ENCODE measurements at places on chromosomes 13 and 19.
A peak's percentile ranks its signal among the peaks of the same experiment; 100 is the strongest.

DNA sequence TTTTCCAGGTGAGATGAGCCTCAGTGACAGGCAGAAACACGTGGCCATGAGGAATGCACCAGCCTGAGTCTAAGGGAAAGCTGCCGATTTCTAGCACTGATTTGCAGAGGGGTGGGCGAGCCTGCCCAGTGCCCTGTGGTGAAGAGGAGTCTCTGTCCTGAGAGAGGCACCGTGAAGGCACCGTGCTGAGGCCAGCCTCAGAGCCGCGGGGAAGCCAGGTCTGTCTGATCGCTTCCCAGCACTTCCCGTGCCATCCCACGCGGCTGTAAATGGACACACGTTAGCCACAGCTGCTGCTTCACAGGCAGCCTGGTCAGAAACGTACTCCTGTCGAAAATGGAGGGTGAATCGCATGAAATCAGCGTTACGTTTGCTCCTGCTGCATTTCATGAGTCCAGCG, 79.8 kb downstream of the ATP11A start:
- DNase-seq, result no peak

DNA sequence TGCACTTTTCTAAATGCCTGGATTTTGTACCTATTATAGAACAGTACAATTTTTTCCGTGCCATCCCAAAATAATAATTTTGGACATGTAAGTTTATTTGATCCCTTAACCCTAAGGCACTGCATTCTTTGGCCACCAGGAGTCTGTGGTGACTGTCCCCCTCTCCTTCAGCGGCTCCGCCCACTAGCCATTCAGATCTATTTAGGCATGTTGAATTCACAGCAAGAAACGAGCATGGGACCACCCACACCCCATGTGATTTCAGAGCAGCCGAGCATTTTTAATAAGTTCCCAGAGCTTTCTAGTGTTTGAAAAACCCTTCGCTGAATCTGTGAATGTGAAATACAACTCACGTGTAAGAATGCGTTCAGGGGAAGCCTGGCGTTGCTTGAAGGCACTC, 567.5 kb downstream of the MYO16 start:
- DNase-seq, result no peak

DNA sequence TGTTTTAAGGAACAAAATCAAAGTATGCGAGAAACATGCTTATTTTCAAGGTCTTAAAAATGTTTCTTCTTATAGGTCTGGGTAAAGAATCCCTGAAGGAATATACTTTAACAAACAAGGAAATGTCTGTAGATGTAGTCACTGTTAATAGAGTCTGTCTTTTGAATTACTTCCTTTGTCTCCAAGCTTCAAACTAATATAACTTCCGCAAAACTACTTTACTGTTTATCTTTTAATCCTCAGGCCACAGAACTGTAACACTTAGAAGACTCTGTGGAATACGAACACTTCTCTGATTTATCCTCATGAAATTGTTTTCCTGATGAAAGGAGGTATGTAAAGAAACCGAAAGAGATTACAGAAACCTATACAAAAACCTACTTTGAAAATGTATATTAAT, 316.0 kb downstream of the PCDH9 start:
- no peak for DNase-seq

DNA sequence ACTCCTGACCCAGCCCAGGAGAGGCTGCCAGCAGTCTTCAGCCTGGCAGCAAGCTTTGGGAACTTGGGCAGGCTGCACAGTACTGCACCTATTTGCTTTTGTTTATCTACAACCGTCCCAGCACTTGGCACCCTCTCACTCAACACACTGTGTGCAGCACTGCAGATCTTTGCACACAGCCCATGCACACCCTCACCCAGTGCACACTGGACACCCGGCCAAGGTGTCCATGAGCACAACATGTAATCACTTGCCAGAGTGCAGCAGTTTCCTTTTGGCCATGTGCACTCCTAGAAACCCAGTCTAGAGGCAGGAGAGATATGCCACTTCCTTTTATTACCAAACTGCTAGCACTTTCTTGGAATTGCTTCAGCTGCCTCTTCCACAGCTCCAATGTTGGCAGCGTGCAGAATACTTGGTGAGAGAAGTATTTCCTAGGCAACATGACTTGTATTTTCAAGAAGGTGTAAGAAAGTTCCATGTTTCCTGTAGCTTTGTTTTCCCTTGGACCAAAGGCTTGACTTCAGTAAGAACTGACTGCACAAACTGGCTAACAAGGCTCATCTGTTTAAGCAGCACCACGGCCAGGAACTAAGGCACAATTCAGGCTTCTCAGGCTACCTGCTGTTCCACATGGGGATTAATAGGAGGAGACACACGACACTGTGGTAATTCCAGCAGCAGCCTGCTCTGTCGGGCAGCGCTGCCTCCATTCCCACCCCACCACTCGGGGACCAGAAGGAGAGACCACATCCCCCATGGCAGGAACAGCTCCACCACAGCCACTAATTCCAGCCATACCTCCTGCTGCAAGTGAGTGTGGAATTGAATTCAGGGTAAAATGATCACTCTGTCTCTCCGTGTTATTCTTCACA, 15.3 kb downstream of the ATP7B start:
- no peak for DNase-seq

DNA sequence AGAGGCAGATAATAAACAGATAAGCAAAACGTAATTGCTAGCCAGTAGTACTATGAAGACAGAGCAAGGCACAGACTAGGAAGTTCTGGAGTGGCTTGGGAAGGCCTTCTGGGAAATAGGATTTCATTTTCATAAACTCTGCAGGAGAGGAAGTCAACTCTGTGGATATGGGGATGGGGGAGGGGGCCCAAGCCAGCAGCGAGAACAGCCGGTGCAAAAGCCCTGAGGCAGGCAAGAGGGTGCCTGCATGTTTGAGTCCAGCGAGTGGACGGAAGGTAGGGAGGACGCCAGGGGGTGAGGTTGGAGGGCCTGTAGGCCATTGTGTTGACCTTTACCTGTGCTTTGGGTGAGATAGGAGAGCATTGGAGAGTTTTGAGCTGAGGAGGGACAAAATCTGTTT, 9.0 kb upstream of the ASF1B start:
- DNase-seq, result no peak

DNA sequence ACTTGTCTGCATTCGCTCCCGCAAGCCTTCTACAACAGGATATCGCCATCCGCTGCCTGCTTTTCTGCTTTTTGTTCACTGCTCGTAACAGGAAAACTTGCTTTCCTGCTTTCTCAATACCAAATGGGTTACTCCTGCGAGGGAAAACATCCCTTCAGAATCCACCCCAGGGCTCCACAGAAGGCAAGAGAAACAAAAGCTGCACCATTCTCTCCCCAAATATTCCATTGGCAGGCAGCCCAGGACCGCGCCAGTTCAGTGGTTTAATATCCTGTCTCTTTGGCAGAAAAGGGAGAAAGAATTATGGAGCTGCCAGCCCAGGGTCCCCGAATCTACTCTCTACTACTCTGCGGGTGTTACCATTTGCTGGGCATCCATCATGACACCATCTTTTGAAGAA, 84.7 kb upstream of the DOCK9 start:
- DNase-seq, result peak; percentile 27

- DNase-seq, result no peak
These were observed 7.0 kb downstream of the NUMBL start for GRCh38 chr19:40683437-40683836.

DNA sequence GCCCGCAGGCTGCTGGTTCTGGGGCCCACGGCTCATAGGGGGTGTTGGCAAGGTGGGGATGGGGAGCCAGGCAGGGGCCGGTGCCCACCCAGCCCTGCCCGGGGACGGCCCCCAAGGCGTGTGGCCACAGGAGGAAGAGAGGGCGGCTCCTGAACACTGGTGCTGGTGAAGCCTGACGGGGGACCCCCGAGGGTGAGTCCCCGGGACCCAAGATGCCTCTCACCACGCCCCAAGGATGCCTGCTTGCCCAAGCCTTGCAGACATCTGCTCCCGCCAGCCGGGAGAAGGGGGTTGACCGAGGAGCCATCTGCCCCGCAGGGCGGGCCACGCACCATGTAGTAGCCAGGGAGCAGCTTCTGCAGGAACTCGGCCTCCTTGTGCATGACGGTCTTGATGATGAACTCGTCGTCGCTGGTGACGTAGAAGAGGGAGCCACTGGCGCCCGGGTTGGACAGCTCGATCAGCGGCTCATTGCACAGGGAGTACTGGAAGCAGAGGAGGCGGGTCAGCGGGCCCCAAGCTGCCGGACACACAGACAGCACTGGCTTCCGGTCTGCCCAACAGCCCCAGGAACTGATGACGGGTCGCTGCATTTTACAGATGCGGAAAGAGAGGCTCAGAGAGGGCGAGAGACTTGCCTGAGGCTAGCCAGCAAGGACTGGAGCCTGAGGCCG, 29.6 kb upstream of the CACTIN start:
- DNase-seq, result no peak

- DNase-seq, result no peak
These were observed 277.7 kb upstream of the ZNF507 start for GRCh38 chr19:32067685-32068084.

DNA sequence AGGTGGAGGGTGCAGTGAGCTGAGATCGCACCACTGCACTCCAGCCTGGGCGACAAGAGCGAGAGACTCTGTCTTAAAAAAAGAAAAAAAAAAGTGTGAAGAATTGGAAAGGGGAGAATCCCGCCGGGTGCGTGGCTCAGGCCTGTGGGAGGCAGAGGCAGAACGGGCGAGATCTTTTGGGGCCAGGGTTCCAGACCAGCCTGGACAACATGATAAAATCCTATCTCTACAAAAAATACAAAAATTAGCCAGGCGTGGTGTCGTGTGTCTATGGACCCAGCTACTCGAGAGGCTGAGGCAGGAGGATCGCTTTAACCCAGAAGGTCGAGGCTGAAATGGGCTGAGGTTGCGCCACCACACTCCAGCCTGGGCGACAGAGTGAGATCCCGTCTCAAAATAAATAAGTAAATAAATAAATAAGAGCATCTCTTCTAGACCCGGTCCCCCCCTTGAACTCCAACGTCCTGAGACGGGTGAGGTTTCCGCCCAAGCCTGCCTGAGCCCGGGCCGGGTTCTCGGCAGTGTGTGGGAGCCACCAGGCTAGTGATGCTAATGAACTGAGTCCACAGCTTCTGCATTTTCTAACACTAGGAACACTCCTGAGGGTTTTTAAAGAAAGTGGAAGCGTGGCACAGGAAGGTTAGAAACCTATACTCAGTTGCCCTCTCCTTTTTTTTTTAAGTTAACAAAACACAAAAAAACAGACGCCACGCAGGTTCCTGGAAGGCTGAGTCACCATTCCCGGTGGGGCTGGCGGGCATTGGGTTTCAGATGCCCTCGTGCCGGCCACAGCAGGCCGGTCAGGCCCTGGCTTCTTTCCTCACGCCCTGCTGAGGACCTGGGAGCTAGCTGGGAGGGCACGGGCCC, 22.0 kb downstream of the GPX4 start:
- no peak for DNase-seq

DNA sequence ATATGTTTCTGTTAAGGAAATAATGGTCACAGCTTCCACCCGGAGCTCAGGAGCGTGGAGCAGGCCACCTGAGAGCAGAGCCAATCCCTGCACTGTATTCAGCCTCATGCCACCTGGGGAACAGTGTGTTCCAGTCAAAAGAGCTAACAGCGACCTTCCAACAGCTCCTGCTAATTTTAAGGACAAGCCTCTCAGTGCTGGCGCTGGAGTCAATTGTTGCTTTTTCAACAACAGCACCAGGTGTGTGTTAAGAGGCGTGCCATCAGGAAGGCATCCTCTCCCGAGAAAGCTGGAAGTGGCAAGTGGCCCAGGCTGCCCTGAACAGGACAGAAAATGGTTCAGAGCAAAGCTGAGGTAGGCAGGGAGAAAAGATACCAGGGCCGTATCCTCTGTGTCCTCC, 102.0 kb downstream of the CACNA1A start:
- DNase-seq, result no peak

GRCh38 chr13:84366506-84366905, 484.2 kb upstream of the SLITRK1 start:
- no peak for DNase-seq

- no peak for DNase-seq
These were observed 14.7 kb upstream of the EVI5L start for GRCh38 chr19:7815325-7815724.

GRCh38 chr19:13398780-13399726, 107.2 kb downstream of the CACNA1A start:
- DNase-seq, result no peak

DNA sequence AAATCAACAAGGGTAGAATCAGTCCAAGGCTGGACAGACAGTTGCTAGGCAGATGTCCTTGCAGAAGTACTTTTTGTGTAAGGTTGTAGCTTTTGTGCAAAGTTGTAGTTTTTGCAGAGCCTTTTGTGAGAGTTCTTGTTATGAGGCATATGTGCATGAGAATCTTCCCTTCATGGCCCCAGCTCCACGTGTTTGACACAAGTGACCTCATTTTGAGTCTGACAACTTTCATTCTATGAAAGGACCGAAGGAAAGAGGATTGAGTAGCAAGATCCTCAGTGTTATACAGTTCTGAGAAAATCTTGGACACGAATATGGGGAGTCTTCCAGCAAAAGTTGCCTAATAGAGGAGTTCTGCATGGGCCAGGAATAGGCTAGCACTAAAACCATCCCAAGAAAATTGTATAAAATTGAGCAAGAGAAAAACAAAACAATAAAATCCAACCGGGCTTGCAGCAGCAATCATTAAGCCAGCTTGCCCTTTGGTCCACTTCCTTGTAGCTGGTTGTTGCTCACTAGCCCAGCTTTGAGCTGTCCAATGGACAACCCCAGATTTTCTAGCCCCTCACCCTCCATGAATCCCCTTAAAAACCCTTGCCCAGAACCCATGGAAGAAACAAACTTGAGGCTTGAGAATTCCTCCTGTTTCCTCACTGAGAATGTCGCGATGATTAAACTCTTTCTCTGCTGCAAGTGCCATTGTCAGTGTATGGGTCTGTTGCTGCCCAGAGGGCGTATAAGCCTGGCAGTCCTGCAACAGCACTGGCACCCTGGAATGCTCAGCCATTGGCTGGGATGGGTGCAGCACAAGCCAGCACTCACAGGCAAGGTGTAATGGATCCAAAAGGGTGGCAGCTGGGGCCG, 6.5 kb downstream of the EPSTI1 start:
- DNase-seq, result no peak

DNA sequence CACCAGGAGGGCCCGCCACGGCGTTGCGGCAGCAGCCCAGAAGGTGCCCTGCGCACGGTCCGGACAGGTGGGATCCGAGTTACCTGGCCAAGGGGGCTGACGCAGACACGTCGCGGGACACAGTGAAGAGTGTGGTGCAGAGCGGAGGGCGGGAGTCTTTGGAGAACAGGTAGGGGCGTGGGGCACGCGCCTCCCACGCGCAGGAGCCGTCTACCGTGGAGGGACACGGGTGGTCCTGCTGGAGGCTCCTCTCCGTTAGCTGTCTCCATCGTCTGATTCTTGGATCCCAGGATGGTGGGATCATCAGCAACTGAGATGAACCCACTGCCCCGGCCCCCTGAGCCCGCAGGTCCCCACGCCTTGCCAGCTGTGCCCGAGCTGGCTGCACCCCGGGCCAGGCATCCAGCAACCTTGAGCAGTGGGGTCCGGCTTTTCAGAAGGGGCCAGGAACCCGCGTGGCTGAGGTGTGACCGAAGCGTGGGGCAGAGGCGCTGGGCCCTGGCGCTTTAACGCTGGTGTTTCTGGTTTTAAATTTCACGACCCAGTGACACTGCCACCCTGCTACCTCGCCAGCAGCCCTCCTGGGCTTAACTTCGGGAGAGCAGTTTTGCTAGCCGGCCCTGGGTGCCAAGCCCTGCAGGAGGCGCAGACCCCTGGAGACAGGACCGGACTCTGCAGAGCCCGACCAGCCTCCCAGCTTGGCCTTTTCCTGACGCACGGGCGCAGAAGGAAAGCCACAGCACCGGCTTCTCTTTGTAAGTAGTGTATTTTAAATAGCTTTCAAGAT, 7.3 kb downstream of the FGF22 start:
- no peak for DNase-seq

All from tibial artery (tissue), 4 donors.